Stimulated activated CD8-positive, alpha-beta memory T cell treated with anti-CD3 and anti-CD28 coated beads, Interleukin-7, amount 100 ng/mL, for 1 hour (primary cell): ENCODE measurements at places on chromosomes 2 and 18.

- no peak for DNase-seq
Observed at GRCh38 chr2:55885127-55885943, 38.2 kb downstream of the EFEMP1 start.

DNA sequence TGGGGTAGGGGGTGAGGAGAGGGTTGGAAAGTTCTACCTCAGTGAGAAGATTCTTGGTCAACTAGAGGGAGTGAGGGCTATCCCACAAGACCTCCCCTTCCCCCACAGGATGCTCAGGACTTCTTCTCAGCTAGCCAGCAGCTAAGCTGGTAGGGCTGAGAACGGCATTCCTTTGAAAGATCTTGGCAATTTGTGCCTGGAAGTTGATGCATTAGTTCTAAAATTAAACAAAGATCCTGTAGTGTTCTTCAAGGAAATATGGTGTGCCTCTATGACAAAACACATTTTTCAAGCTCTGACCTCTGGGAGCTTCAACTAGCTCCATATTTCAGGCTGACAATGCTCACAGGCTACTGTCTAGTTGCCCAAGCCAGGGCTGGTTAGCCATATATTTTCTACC is 2.3 kb downstream of the LYPD1 start:
- DNase-seq, result no peak

DNA sequence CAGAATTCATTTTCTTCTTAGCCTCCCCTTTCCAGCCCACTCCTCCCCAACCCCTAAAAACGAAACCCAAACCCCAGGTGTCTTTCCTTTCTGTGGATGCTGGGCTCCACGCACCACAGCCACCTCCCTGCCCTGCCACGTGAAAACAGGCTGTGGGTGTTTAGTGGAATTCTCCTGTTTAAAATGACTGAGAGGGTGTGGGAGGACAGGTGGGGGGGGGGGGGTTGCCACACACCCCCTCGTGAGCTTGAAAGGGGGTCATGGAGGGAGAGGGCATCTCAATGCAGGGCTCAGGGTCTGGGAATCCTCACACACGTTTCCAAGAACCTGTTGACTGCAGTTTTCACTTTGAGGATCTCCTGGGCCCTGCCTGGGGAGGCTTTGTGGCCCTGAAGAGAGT is 110.3 kb downstream of the FAM210A start:
- DNase-seq, result no peak

DNA sequence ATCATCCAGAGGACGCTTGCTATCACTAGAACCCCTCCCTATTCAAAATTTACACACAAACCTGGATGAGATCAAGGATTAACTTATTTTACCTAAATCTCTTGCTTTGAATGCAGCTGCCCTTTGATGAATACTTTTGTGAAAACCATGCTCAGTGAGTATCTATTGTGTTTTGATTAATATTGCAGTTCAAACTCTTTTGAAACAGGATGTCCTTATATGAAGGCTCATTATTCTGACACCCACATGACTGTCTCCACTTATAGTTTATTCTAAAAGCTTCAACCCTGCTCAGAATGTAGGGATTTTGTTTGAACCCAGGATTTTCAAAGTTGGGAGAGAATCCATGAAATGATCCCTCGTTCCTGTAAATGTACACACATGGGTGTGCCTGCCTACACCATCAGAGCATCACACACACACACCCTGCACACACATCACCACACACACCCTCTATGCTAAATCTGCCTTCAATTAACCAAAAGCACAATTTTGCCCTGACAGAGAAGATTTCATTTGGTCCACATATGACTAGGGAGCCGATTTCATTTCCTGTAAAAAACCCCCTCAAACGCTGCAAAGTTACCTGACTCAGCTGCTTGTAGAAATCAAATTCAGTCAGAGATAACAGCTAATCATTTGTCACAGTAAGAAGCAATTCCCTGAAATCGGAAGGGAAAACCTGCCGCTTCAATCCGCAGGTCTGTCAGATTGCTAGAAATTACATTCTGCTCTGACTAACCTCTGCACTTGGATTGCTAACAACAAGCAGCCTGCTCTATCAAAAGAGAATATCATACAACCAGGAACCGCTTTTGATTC is 65.2 kb downstream of the ZEB2 start:
- no peak for DNase-seq

- no peak for DNase-seq
Observed at GRCh38 chr18:56748698-56749268, 97.6 kb downstream of the WDR7 start.

- DNase-seq, result no peak
Observed at GRCh38 chr2:96233880-96234316, 25.3 kb upstream of the STARD7 start.

GRCh38 chr2:3261511-3261910 is 116.1 kb downstream of the EIPR1 start:
- DNase-seq, result no peak

GRCh38 chr18:24486684-24487083 is 26.2 kb downstream of the HRH4 start:
- DNase-seq, result no peak

DNA sequence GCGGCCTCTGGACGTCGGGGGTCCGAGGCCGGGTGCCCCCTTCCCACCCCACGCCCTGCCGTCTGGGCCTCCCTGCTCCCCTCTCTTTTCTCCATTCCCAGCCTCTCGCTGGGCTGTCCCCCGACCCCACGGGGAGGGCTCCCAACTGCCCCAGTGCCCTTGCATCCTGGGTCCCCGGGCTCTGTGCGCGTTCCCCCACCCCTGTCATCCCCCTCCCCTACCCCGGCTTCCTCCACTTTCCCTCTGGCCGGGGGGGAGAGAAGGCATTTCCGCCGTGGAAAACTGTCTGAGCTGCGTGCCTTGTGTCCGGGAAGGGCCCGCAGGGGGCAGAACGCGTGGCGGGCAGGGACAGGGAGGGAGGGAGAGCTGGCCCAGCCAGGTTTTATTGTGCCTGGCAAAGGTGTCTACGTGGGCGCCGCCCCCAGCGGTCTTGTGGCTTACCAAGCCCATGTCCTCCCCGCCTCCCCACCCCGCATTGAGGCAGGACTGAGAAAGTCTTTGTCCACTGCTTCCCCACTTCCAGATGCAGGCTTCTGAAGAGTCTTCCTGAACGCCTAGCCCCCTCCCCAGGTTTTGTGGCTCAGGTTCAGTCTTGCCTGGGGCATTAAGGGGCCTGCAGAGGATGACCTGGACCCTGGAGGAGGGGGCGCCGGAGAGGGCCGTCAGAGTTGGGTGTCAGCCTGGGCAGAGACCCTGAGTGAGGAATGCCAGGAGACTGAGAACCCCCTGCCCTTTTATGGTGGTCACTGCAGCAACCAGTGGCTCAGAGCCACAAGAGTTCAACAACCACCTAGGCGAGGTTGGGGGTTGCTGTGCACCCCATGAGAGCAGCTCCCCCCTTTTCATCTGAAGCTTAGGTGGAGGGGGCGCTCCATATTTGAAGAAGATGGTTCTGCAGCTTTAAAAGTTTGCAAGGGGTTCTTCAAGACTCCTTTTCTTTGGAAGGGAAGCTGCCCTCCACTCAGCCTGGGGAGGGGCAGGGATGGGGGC is 1.3 kb downstream of the ITM2C start:
- DNase-seq, result no peak

- no peak for DNase-seq
Observed at GRCh38 chr18:63187791-63188460, 131.6 kb downstream of the BCL2 start.

GRCh38 chr2:176239031-176239430 is 30.2 kb upstream of the MTX2 start:
- DNase-seq, result no peak

DNA sequence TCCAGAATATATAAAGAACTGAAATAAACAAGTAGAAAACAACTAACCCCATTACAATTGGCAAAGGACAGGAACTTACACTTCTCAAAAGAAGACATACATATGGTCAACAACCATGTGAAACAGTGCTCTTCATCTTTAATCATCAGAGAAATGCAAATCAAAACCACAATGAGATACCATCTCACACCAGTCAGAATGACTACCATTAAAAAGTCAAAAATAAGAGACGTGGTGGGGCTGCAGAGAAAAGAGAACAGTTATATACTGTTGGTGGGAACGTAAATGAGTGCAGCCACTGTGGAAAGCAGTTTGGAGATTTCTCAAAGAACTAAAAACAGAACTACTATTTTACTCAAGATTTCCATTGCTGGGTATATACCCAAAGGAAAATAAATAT is 1696.3 kb upstream of the TMEFF2 start:
- no peak for DNase-seq

- no peak for DNase-seq
Observed at GRCh38 chr2:84474176-84474575, 15.1 kb upstream of the SUCLG1 start.

GRCh38 chr2:227890495-227891079 is 19.2 kb downstream of the DAW1 start:
- DNase-seq, result no peak

DNA sequence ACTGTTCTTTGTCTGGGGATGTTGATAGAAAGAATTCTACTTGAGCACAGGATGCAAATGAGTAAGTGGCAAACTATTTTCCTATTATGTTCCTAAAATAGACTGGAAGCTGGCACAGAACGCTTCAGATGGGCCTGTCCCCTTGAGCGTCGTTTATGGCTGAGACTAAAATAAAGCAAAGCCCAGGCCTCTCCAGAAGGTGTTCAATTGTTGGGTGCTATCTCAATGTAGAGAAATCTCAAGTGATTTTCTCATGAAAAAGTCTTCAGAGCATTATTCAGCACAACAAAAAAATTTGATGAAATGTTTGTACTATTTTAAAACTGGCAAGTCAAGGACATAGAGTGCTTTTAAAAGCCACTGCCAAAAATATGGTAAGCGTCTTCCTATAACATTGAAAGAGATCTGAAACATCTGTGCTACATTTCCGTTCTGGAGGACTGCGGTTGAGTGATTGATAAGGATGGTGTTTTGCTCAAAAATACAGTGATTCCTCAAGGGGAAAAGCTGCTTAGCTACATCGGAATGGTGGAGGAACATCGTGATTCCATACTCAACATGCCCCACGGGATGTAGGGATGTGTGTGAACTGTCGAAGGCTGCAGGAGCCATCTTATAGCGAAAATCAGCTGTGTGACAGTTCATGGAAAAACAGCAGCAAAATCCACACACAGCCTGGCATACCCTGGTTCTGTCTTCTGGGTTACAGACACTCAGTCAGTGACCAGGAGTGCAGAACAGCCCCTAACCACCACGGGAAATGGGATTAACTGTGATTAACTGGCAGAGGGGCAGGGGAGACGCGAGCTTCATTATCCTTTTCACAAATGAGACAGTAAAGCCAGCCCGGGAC is 10.4 kb upstream of the LRRFIP1 start:
- DNase-seq, result no peak

- no peak for DNase-seq
Observed at GRCh38 chr2:1407950-1408675, 5.2 kb upstream of the TPO start.
